H1 (cell line): ENCODE measurements at places on chromosomes 11 and 22. TPM values are rescaled to one million over a fixed set of nuclear protein-coding genes. Genes with fewer than 3 reads are reported as not detected.

- H3K27ac ChIP-seq, result no peak overlapping the region
- H3K36me3 ChIP-seq, result no peaks in the 10 kb centered on the region
- H3K27me3 ChIP-seq, result no peaks in the 10 kb centered on the region
Measured at GRCh38 chr11:46969379-46969778, 32.8 kb downstream of the CSTPP1 start.

DNA sequence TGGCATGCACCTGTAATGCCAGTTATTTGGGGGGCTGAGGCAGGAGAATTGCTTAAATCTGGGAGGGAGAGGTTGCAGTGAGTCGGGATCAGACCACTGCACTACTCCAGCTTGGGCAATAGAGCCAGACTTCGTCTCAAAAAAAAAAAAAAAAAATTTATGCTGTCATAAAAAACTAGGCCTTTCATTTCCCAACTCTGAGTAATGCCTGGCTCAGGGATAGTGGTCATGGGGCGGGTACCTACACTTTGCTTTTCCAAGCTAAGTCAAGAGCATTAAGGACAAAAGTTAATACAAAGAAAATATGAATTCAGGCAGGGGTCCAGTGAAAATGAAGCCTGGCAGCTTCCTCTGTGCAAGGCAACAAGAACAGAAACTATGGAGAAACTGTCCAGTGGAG is 16.3 kb downstream of the CPSF7 start:
- no peak overlapping the region for H3K27ac ChIP-seq
- no peak for DNase-seq
- no peak overlapping the region for H3K4me3 ChIP-seq
- H3K27me3 ChIP-seq, result no peaks in the 10 kb centered on the region

- no peak overlapping the region for H3K4me3 ChIP-seq
- DNase-seq, result peak; percentile 24
- H3K27me3 ChIP-seq, result no peaks in the 10 kb centered on the region
- no peaks in the 10 kb centered on the region for H3K36me3 ChIP-seq
- H3K4me1 ChIP-seq, result no peaks in the 10 kb centered on the region
Measured at GRCh38 chr22:48242461-48242864, 1480.0 kb downstream of the TBC1D22A start.

DNA sequence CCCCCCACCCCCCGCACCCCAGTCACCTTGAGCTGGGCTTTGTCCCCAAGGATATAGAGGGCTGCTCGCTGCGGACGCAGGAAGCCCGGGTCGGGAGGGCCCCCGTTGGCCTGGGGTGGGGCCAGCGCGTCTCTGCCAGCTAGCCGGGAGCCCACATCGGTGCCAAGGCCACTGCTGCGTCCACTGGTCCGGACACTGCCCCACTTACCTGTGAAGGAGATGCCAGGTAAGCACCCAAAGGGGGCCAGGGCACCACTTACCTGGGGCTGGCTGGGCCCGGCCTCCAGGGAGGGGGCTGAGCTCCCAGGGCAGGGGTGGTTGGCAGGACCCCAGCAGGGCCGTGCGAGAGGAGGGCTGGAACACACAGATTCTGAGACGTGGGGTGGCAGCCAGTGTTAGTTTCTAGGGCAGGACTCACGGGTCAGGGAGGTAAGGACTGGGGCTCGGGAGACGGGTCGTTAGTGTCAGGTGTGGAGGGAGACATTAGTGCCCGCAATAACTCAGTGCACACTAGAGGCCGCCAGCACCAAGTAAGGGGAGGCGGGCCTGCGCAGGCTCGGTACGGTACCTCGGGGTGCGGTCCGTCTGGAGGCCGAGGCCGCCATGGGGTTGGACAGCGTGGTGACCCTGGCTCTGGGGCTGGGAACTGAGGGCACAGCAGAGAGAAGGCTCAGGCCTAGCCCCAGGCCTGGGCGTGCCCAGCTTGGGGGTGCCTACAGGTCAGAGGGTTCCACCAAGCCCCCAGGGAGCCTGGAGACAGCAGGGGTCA is 18.2 kb downstream of the SBF1 start:
- no peak overlapping the region for H3K4me3 ChIP-seq
- DNase-seq, result no peak
- no peaks in the 10 kb centered on the region for H3K4me1 ChIP-seq
- no peak overlapping the region for H3K27ac ChIP-seq
- peaks cover 53% of the 10 kb centered on the region for H3K36me3 ChIP-seq

GRCh38 chr11:2443881-2444820 is at the start of gene TRPM5:
Gene TRPM5 (minus strand): TSS chr11:2444514. CDS start chr11:2423036, 21,478 bp downstream.
- H3K27me3 ChIP-seq, result peaks cover 58% of the 10 kb centered on the region
- DNase-seq, result peak; percentile 84
- H3K4me1 ChIP-seq, result 0 out of 2 replicates have a peak, but pooled peaks cover 3% of the 10 kb centered on the region
- no peaks in the 10 kb centered on the region for H3K36me3 ChIP-seq
- H3K4me3 ChIP-seq, result peak within 1 kb of the TSS; percentile 70
- H3K27ac ChIP-seq, result no peak within 1 kb of the TSS

GRCh38 chr11:1770528-1770927 is 6.8 kb upstream of the CTSD start:
- no peak for DNase-seq
- H3K27ac ChIP-seq, result no peak overlapping the region
- H3K27me3 ChIP-seq, result no peaks in the 10 kb centered on the region
- no peak overlapping the region for H3K4me3 ChIP-seq
- no peaks in the 10 kb centered on the region for H3K36me3 ChIP-seq

Gene GRK3
- total RNA-seq, result 32.1 and 35.3 TPM in 2 replicates
